AG09309 (cell line): ENCODE measurements at places on chromosomes 12 and 14.
A peak's percentile ranks its signal among the peaks of the same experiment; 100 is the strongest.

DNA sequence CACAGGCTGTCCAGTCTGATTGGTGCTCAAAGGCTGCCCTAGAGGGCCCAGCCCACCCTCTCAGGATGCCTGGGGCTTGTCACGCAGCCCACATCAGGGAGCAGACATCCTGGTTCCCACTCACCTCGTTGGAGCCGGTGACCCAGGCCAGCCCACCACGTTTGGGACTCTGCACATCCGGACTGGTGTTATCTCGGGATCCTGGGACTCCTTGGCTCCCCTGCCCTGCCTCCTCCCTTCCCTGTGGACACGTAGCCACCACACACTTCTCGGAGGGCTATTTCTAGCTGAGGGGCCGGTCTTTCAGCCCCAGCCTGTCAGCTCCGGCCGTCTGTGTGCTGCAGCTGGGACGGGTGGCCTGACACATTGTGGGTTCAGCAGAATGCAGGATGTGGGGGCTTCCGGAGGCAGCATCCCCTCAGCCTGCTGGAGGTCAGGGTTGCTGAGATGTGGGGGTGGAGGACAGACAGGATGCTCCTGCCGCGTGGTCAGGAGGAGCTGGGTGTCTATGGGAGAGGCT, 12.8 kb upstream of the FGF23 start:
- no peak for DNase-seq

DNA sequence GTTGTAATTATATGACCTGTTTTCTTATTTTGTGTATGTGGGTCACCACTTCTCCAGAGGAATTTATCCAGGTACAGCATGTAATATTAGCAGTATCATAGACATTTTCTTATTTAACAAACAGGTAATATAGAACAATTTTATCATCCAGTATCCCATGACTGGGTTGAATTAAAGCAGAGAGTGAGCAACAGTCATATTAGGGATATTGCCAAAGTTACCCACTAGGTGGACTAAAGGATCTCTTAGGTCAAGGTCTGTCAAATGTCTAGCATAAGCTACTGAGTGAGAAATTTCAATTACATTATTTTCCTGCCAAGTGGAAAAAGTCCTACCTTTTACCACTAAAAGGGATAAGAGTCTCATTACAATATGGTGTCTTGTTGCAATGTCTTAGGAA, 62.1 kb upstream of the TRIM9 start:
- no peak for DNase-seq

DNA sequence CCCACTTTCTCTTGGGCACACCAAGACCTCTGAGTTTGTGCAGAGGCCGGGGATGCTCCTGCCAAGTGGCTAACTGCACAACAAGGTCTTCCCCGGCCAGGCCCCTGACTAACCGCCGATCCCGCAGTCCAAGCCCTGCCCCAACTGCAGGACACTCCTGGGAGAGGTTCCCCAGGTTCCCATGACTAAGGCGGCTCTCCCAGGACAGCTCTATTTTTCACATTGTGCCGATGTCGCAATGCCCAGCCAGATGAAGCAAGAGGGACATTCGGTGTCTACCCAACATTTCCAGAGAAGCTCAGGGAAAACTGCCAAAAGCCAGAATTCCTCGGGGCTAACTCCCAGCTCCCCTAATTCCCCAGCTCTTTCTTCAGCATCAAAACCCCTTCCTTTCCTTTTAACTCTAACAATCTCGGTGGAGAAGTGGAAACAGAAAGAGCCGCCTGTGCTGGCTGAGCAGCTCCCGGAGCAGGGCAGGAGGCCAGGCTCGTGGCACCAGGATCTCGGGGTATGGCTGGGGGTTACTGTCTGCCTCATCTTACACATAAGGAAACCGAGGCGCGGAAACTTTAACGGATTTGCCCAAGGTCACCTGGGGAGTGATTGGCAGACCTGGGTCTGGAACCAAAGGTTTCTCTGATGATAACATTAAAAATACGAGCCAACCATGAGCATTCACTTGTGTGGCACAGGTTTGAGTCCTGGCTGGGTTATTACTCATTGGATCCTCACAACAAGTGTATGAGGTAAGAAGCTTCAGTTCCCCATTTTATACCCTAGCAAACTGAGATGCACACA, 318.2 kb downstream of the BCL11B start:
- DNase-seq = no peak

DNA sequence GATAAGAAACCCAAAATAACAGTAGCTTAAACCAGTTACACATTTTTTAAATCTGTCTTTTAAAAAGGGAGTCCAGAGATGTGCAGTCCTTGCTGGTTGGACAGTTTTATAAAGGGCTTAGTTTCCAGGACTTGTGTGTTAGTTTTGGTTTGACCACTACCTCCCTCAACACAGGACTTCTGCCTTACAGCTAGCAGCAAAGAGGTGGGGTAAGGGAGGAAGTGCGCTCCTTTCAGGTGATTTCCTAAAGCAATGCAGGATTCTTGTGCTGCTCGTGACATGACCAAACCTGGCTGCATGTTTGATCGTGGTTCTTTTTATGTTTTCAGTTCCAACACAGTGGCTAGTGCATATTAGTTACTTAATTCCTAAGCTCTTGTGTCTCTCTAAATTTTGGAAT, 266.2 kb downstream of the TMTC2 start:
- no peak for DNase-seq

DNA sequence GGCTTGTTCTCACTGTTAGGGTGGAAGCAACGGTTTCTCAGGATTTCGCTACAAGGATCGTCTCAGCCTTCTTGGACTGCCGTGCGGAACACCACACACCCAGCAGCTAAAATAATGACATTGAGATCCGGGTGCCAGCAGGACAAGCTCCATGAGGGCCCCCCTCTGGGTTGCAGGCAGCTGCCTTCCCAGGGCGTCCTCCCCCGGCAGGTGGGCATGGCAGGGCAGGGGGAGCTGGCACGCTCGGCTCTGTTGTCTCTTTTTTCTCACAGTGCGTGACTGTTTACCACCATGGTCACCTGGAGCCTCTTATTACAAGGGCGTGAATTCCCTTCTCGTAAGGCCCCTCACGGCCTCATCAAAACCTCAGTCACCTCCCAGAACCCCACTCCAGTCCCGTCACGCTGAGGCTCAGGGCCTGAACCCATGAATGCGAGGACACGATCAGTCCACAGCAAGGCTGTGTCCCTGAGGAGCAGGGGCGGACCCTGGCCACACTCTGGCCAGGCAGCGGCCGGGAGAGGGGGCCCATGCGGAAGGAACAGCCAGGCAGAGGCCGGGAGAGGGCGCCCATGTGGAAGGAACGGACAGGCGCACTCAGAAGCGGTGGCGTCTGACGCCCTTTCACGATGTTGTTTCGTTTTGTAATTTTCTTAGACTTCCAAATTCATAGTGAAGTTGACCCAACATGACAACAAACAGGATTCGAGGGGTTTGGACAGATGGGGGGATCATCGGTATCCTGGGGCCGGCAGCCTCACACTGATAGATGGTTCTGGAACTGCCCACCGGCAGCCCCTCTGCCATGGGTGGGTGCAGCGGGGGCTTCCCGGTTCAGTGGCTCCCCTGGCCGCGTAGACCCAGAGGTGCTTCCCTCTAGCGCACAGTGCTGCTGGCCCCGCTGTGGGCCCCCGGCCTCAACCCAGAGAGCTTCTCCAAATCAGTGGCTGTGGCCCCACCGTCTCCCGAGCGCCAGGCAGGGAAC, 10.0 kb downstream of the LRCOL1 start:
- DNase-seq = no peak

DNA sequence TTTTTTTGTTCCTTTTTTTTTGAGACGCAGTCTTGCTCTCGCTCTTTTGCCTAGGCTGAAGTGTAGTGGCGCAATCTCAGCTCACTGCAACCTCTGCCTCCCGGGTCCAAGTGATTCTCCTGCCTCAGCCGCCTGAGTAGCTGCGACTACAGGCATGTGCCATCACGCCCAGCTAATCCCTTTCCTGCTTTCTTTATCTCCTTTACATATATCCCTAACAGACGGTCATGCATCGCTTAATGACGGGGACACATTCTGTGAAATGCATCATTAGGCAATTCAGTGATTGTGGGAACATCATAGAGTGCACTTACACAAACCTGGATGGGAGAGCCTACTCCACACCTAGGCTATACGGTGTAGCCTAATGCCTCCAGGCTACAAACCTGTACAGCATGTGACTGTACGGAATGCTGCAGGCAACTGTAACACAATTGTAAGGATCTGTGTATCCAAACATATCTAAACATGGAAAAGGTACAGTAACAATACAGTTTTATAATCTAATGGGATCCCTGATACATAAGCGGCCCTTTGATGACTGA, 32.8 kb downstream of the NOS1 start:
- DNase-seq = no peak

DNA sequence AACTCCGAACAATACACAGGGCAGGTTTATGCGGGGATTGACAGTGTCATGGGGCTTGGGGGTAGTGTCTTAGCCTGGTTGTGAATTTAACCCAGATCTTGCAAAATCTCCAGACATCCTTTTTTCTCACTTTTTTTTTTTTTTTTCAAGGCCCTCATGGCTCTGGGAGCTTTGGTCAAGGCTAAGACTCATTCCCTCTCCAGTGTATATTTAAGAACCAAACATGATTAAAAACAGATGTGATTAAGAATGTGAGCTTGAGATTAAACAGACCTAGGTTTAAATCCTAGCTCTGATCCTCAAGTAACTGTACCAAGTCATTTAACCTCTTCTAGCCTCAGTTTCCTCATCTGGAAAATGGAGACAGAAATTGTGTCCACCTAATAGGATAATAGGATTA, 151.7 kb upstream of the FUT8 start:
- no peak for DNase-seq

- DNase-seq = no peak
These were observed 112.6 kb downstream of the BRMS1L start for GRCh38 chr14:35938770-35939169.

- DNase-seq = no peak
These were observed 19.4 kb downstream of the PYGL start for GRCh38 chr14:50924843-50925242.

GRCh38 chr14:32601906-32602305, 272.8 kb downstream of the AKAP6 start:
- no peak for DNase-seq

DNA sequence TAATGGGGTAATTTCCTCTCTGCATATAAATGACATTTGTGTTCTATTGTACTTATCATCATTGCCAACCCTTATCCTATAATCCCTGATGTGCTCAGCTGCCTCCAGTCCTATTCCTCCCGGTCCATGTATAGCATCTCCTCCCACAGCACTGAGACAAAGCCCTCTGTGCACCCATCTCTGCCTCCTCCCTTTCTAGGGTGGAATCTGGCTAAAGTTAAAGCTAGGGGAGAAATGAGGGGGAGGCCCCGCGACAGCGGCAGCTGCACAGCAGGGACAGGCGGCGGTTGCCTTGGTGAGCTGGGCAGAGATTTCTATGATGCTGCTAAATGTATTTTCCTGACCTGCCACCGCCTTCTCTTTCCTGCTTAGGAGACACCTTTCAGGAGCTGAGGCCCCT, 12.8 kb upstream of the ZDHHC22 start:
- no peak for DNase-seq

DNA sequence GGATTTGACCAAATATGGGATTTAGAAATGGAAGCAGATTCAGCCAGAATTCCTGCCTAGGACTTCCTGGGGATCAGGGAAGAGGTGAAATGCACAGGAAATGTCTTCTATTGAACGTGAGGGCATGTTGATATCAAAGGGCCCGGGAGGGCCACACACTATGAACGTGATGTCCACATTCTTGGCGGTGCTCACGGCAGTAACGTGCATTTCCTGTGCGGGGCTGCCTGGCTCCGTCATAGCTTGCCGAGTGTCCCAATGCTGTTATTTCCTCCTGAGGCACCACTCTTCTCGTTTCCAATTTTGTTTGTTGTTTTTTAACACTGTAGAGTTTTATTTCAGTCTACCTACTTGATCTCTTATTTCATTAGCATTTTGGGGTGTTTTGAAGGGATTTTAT, 67.3 kb downstream of the ZNF664 start:
- no peak for DNase-seq

DNA sequence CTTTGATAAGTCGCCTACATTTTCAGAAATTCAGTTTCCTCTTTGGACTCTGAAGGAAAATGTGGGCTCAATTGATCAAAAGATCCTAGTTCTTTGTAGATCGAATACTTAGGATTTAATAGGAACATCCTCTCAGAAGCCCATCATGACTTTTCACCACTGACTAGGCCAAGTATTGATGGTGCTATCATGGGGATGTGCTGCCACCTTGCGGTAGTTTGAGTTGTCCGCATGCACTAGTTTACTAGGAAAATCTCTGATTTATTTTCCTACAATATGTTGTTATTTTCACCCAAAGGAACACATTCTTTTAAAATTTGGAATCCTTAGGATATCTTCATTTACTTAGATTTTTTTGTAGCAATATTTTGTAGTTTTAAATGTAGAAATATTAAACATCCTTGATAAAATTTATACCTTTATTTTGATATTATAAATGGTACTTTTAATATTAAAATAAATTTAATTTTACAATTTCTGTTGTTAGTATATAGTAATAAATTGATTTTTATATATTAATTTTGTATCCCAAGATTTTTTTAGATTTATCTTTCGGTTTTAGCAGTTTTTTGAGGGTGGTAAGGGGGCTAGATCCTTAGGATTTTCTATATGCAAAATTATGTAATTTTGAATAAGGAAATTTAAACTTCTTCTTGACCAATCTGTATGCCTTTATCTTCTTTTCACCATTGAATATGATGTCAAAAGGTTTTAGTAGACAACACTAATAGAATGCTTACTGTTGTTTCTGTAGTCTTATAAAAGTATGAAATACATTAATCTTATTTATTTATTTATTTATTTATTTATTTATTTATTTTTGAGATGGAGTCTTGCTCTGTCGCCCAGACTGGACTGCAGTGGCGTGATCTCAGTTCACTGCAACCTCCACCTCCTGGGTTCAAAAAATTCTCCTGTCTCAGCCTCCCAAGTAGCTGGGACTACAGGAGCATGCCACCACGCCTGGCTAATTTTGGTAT, 52.9 kb upstream of the OR9K2 start:
- peak; percentile 43 for DNase-seq

- DNase-seq = no peak
These were observed 38.0 kb downstream of the TMEM120B start for GRCh38 chr12:121750507-121750955.

DNA sequence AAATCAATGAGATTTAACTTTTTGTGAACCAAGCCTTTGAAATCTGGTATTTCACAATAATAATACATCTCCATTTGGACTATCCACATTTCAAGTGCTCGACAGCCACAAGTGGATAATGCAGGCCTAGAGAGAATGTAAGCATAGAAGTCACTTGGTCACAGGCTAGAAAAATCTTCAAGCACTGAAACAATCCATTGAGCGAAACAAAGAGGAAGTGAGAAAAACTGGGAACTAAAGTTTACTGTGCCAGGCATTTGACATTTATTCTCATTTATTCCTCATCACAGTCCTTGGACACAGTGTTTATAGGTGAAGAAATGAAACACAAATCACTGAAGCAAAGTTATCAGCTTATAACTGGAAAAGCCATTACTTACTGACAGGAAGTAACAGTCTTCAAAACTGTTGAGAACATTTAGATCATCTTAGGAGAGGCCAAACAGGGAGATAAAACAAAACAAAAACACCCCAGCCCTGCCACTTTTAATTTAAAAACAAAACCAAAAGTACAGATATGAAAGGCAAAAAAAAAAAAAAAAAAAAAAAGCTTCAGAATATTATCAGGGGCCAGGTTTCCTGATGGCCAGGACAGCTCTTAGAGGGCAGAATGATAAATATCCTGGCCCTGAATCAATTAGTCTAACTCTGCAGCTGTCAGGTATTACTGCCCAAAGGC, 29.2 kb downstream of the GNS start:
- DNase-seq = no peak
